Neural crest cell (in vitro differentiated cells): ENCODE measurements at places on chromosomes 12 and 14.

- no peak for DNase-seq
Observed at GRCh38 chr12:71972441-71973074, 33.9 kb downstream of the TPH2 start.

DNA sequence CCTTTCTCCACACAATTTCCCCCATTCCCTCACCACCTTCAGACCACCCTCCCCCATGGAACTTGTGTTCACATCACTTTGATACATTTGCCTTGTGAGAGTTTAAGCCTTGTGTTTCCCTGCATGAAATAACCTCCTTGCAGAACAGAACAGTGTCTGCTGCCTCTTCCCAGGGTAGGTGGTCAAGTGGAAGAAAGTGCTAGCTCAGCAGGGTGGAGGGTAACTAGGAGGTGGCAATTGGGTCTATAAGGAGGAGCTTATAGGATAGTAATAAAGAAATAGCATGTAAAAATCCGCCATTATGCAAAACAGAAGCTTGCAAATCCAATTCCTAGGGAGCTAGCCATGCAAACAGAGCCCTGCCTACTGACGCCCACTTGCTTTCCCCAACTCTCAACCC, 13.9 kb upstream of the KRT8 start:
- DNase-seq: no peak

- DNase-seq: no peak
Observed at GRCh38 chr12:111248236-111249017, 120.5 kb downstream of the PHETA1 start.

DNA sequence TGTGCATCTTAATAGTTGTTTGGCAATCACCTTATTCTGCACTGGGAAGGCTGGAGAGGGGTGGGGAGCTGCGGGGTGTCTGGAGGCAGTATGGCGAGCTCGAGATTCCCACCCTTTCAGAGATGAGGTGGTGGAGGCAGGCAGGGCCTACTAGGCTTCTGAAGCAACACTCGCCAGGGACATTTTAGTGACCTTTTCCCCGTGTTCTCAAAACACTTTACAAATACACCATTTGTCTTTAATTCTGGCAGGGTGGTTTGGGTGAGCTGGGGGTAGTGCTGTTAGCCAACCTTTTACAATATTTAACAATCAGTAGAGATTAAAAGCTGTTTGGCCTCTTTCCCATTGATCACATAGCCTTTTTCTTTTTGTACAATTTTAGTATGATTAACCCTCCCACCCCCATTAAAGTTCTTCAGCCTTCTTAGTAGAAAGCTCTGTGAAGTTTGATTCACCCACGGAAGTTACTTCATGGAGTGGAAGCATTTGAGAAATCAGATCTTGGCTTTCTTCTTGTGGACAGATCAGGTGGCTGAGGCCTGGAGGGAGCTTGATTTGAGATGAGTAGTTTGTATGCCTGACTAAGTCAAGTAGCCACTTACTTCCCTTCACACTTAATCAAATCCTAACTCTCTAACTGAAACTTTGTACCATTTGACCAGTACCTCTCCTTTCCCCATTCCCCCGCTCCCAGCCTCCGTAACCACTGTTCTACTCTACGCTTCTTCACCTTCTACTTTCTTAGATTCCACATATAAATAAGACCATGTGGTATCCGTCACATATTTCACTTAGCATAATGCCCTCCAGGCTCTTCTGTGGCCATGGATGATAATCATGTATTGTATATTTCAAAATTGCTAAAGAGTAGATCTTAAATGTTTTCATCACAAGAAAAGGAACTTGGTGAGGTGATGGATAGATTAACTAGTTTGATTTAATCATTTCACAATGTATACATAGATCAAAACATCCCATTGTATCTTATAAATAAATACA, 41.0 kb downstream of the TRAF3 start:
- no peak for DNase-seq

DNA sequence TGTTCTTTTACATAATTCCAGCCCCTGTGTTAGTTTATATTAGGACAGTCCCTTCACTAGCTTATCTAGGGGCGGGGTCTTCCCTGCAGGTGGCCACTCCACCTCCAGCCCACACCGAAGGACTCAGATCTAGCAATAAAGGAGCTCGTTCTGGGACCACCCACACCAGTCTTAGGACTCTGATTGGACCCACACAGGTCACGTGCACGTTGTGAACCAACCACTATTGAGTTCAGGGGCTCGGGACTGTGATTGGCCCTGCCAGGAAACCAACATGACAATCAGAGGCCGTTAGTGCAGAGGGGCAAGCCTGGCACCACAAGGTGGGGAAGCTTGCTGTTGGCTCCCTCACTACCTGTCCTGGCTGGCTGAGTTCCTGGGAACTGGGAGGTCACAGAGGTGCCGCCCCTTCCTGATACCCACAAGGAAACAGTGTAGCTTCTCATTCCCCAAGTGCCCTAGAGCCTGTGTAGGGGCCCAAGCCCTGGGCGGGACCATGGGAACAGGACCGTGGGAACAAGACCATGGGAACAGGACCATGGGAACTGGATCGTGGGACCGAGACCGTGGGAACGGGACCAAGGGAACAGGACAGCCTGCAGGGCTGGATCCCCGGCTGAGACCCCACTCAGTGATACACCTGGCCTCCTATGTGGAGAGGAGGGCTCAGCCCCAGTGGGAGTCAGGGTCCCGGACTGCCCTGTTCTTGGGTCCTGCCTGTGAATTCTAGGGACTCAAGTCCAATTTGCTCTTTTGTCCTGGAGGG, 297.8 kb downstream of the ADGRD1 start:
- no peak for DNase-seq

DNA sequence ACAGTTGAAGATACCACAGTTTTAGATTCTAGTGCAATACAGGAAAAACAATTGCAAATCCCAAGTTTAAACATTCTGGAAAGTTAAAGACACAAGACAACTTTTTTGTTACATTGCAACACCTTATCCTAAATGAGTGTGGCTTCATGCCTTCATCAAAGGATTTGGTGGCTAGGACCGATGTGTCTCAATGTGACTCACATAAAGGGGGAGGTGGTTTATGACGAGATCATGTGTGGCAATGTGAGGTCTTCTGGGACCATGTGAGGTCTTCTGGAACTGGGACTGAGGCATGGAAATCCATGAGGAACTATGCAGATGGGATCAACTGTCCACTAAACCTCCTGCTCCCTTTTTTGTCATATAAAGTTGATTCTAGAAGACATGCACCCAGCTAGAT, 166.2 kb downstream of the PAX9 start:
- no peak for DNase-seq

DNA sequence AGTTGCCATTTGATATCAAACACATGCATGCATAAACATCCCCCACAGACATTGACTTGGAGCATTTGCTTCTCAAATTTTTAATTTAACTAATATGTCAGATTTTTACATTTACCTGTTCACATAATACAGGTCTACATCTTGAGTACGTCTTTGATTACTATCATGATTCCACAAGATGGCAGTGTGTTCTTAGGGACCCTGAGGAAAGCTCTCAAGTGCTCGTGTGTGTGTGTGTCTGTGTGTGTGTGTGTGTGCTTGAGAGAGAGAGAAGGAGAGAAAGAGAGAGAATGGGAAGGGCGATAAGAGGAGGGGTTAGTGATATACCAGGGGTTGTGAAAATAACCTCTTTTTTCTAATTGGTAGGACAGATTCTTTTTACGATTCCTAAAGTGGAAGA, 167.1 kb upstream of the OR4E1 start:
- DNase-seq: no peak

DNA sequence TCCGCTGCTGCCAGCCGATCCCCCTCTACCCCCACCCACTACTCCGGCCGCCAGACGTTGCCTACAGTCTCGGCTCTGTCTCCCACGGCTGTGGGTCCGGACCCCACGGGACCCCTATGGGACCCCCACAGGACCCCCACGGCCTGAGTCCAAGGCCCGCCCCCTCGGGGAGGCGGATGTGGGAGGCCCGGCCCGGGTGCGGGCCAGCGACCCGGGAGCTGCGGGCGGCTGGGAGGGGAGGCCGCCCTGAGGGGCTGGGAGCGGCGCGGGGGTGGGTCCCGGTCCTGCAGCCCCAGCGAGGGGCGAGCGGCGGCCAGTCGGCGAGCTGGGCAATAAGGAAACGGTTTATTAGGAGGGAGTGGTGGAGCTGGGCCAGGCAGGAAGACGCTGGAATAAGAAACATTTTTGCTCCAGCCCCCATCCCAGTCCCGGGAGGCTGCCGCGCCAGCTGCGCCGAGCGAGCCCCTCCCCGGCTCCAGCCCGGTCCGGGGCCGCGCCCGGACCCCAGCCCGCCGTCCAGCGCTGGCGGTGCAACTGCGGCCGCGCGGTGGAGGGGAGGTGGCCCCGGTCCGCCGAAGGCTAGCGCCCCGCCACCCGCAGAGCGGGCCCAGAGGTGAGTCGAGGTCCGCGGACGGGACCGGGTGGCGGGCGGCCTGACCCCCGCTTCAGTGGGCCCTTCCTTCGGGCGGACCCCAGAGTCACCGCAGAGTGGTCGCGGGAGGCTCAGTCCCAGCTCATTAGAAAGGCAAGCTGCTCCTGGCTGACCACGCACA, at the start of gene ACVRL1:
Gene ACVRL1 (plus strand): TSS at position 422 of the 773 bp plus-strand sequence. CDS start 4,971 bp downstream, outside the sequence.
- no peak for DNase-seq

DNA sequence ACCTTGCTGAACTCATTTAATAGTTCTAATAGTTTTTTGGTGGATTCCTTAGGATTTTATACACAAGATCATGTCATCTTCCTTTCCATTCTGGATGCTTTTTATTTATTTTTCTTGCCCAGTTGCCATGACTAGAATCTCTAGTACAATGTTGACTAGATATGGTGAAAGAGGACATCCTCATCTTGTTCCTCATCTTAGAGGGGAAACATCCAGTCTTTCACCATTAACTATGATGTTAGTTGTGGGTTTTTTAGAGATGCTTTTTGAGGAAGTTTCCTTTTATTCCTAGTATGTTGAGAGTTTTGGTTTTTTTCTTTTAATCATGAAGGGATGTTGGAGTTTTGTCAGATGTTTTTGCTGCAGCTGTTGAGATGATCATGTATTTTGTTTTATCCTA, 8.7 kb downstream of the ANKRD13A start:
- no peak for DNase-seq

GRCh38 chr12:25236190-25236589, 14.5 kb downstream of the KRAS start:
- DNase-seq: no peak

- DNase-seq: no peak
Observed at GRCh38 chr12:100576331-100577036, 3.0 kb downstream of the GAS2L3 start.

DNA sequence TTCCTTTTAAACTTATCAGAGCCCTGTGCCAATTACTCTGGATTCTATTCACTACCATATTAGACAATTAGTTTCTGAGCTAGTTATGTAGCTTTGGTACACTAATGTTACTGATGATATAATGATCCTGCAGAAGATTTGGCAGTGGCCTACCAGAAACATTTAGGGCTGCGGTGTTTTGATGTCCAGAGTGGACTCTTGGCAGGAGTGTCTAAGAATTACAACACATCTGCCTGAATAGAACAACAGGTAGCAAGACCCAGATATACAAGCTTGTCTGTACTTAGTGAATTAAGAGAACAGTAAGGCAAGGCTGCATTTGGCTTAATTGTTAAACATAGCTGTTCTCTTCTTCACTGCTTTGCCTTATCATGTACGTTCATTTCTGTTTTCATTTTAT, 691.6 kb upstream of the FBXO33 start:
- DNase-seq: no peak
